Caco-2 (cell line): ENCODE measurements at places on chromosomes 5 and 9.

GRCh38 chr5:179270581-179271427 is 74.5 kb downstream of the ADAMTS2 start:
- H3K36me3 ChIP-seq, result no peaks in the 10 kb centered on the region
- peak; percentile 26 for DNase-seq
- H3K4me3 ChIP-seq, result no peak overlapping the region
- H3K4me1 ChIP-seq, result no peaks in the 10 kb centered on the region
- no peaks in the 10 kb centered on the region for H3K27me3 ChIP-seq
- no peak overlapping the region for H3K27ac ChIP-seq

GRCh38 chr5:124739634-124740025 is 6.8 kb downstream of the ZNF608 start:
- no peaks in the 10 kb centered on the region; the same call in 1 of the 2 replicates for H3K36me3 ChIP-seq
- no peak for DNase-seq
- peak overlapping the region; percentile 21 for H3K27ac ChIP-seq
- H3K27me3 ChIP-seq, result no peaks in the 10 kb centered on the region
- no peak overlapping the region for H3K4me3 ChIP-seq

GRCh38 chr5:119293516-119293829 is 62.3 kb upstream of the TNFAIP8 start:
- no peak overlapping the region for H3K4me3 ChIP-seq
- H3K27ac ChIP-seq, result no peak overlapping the region
- H3K36me3 ChIP-seq, result no peaks in the 10 kb centered on the region; the same call in 1 of the 2 replicates
- H3K4me1 ChIP-seq, result peaks cover 31% of the 10 kb centered on the region

DNA sequence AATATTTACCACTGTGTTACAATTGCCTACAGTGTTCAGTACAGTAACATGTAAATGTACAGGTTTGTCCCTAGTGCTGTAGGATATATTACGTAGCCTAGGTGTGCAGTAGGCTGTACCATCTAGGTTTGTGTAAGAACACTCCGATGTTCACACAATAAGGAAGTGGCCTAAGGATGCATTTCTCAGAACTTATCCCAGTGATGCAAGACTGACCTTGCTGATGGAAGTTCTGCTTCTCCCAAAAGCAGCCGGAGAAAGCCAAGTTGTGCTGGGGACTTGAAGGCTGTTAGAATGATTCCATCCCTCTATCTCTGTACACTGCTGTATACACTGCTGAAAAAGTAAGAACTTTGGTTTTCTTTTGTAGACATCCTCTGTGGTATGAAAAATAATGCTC is 21.6 kb downstream of the NEUROG1 start:
- H3K27me3 ChIP-seq, result no peaks in the 10 kb centered on the region; the same call in 1 of the 2 replicates
- H3K36me3 ChIP-seq, result no peaks in the 10 kb centered on the region
- DNase-seq, result no peak
- no peak overlapping the region for H3K4me3 ChIP-seq
- H3K4me1 ChIP-seq, result no peaks in the 10 kb centered on the region

DNA sequence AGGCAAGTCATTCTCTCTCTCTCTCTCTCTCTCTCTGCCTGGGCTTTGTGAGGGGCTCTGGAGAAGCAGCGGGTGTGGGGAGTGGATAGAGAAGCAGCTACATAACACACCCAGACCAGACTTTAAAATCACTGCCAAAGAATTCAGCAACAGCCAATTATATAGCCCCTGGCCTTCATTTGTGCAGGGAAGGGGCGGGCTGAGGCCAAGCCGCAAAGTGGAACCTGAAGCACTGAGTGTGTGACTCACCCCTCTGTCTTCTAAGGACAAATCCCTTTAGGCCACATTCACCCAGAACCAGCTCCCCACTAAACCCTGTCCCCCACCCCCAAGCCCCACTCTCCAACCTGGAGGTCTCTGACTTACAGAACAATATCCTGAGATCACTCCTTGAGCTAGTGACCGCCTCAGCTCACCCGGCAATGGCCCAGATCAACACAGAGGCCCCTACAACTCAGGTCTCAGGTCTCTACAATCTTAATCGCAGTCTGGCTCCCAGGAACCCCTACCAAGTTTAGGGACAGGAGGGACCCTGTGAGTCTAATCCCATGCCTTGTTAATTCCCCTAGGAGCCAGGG is 6.0 kb downstream of the B4GALT1 start:
- H3K4me3 ChIP-seq, result no peak overlapping the region
- DNase-seq, result peak; percentile 79
- H3K4me1 ChIP-seq, result peaks cover 88% of the 10 kb centered on the region
- peak overlapping the region; percentile 81 for H3K27ac ChIP-seq

DNA sequence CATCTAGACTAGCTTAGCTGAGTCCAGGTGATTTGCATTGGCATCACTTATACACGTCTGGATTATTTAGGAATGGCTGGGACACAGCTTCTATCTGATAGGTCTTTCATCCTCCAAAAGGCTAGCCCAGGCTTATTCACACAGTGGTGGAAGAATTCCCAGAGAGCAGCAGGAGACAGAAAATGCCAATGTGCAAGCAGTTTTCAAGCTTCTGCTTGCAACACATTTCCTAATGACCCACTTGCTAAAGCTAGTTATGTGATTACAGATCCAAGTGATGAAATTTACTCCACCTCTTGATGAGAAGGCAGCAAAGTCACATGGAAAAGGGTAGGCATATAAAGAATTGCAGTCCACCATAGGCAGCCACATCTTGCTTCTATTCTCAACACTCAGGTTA is 44.2 kb upstream of the MAST4 start:
- H3K4me3 ChIP-seq, result no peak overlapping the region
- H3K27ac ChIP-seq, result no peak overlapping the region
- H3K4me1 ChIP-seq, result no peaks in the 10 kb centered on the region
- DNase-seq, result no peak

DNA sequence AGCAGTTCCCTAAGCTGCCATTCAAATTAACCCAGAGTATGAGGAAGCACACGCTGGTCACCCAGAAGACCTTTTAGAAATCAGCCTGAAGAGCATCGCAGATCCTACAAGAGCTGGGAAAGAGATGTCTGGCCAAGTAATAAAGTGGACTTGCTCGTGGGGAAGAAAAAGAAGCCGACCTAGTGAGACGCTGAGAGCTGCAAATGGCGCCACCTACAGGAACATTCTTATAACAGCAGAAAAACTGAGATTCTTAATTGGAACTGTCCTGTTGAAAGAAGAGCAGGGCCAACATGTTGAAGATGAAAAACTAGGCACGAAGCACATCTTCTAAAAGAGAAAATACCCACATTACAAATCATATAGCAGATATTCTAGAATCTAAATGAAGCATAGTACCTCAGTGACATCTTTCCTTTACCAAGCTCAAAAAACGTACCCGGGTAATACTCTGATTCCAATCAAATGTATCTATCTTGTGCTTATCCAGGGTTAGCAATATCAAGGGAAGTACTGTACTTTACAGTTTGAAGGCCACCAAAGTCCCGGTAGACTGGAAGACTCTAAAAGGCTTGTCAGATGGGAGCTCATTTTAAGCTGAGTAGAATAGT is 3.9 kb upstream of the GNAQ start:
- H3K27me3 ChIP-seq, result no peaks in the 10 kb centered on the region
- no peaks in the 10 kb centered on the region for H3K36me3 ChIP-seq
- no peak overlapping the region for H3K27ac ChIP-seq
- peak; percentile 24 for DNase-seq
- H3K4me3 ChIP-seq, result no peak overlapping the region

- no peak overlapping the region for H3K4me3 ChIP-seq
- no peaks in the 10 kb centered on the region for H3K36me3 ChIP-seq
- H3K4me1 ChIP-seq, result no peaks in the 10 kb centered on the region
- DNase-seq, result no peak
- H3K27me3 ChIP-seq, result no peaks in the 10 kb centered on the region
- no peak overlapping the region for H3K27ac ChIP-seq
Measured at GRCh38 chr5:92944337-92944736, 636.7 kb downstream of the NR2F1-AS1 start.

DNA sequence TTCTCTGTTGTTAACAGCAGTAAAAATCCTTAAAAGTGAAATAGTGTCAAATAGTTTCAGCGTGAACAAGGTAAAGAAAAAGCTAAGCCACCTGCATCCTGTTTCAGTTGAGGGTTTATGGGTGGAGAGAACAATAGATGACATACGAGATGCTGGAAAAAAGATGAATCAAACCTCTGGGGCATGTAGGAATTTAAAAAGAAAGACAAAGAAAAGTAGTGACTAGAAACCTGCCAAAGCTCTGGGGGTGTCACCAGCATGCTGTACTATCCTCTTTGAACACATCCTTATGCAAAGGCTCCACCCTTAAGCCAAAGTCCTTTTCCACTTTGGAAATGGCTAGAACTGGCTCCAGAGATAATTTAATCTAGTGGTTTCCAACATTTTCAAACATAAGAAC is 22.2 kb downstream of the SCAI start:
- no peak for DNase-seq
- no peaks in the 10 kb centered on the region for H3K36me3 ChIP-seq
- H3K4me3 ChIP-seq, result no peak overlapping the region
- no peaks in the 10 kb centered on the region for H3K27me3 ChIP-seq
- no peaks in the 10 kb centered on the region for H3K4me1 ChIP-seq

GRCh38 chr5:144247131-144247530 is 76.5 kb downstream of the KCTD16 start:
- no peaks in the 10 kb centered on the region for H3K27me3 ChIP-seq
- DNase-seq, result no peak
- no peak overlapping the region for H3K4me3 ChIP-seq
- no peak overlapping the region for H3K27ac ChIP-seq
- no peaks in the 10 kb centered on the region for H3K36me3 ChIP-seq

DNA sequence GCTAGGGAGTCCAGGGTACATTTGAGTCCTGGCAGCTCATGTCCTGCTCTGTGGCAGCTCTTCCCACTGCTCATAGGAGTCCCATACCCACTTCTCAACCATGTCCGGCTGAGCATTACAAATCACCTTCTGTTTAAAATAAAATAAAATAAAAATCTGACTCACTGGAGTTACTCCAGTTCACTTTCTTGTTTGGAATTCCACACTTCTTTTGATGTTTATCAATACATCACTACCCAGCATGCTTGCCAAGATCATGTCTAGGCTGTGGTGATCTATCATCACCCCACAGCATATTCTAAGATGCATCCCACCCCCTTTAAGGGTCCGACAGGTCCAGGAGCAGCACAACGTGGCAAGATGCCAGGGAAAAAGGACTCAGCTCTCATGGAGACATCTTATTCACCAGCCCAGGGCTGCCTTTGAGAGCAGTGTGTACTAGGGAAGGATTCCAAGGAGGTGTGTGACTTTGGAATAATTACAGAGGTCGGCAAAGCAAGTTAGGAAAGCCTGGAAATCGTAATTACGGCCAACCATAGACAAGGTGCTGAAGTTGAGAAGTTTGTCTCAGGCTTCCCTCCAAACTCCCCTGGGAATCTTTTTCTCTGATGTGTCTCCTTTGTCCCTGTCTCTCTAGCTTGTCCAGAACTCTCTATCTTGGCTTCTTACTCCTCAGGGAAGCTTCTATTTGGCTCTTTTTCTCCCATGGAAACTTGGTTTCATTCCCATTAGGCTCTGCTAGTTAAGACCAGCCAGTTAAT is 111.4 kb upstream of the SLC1A3 start:
- no peaks in the 10 kb centered on the region for H3K27me3 ChIP-seq
- H3K4me3 ChIP-seq, result no peak overlapping the region
- H3K4me1 ChIP-seq, result peaks cover 9% of the 10 kb centered on the region; the same call in 1 of the 2 replicates
- no peak for DNase-seq
- H3K36me3 ChIP-seq, result no peaks in the 10 kb centered on the region
- H3K27ac ChIP-seq, result no peak overlapping the region

DNA sequence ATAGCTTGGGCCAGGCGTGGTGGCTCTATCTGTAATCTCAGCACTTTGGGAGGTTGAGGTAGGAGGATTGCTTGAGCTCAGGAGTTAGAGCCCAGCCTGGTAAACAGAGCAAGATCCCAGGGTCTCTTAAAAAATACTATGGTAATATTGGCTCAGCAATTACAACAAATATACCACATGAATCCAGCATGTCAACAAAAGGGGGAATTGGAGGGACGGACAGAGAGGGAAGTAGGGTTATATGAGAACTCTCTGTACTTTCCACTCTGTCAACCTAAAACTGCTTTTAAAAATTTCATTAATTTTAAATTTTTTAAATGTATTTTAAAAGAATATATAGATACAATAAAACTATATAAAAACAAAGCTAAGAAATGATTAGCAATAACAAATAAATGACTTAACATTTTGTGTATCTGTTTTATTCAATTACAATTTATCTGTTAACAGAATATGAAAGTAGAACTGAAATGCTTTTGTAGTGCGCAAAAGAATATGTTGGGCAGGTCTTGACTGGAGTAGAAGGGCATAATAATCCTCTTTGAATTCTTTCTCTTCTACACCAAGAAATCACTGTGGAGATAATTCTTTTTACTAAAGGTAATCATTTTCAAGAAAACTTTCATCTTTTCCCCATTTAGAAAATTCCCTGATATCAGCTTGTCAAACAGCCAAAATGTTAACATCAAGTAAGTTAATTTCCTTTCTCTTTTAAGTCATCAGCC is 12.9 kb upstream of the CDC42SE2 start:
- no peak overlapping the region for H3K4me3 ChIP-seq
- no peaks in the 10 kb centered on the region for H3K36me3 ChIP-seq
- H3K27me3 ChIP-seq, result no peaks in the 10 kb centered on the region

DNA sequence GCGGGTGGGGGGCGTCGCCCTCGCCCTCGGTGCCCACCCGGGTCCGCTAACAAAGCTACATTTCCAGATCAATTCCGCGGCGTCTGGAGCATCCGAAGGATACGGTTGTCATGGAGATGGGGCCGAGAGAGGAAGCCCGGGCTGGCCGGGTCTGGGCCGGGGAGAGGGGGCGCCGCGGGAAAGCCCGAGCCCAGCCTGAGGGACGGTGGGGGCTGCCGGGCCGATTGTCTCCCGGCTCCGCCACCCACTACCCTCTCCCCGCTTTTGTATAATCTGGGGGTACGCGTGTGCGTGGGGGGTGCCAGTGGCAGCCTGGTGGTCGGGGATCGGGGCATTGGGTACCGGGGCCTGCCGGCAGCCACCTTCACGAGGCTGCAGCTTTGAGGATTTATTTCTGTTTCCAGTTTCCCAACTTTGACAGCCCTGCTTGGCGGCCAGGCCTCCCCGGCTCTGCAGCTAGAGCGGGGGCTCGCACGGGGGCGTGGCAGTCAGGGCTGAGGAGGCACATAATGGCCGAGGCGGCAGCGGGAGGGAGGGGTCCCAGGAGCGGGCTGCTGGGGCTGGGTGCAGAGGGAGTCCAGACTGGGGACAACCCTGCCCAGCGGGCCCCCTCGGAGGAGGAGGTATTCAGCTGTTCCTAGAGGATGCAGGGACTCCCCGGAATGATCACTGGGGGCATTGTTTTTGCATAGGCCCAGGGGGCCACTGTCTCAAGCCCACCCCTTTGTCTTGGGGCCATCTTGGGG is 626 bp downstream of the PSD2 start:
- no peaks in the 10 kb centered on the region for H3K36me3 ChIP-seq
- H3K4me3 ChIP-seq, result no peak overlapping the region; the same call in 1 of the 2 replicates
- H3K27me3 ChIP-seq, result peaks cover 10% of the 10 kb centered on the region
- DNase-seq, result no peak
- H3K27ac ChIP-seq, result no peak overlapping the region
- H3K4me1 ChIP-seq, result no peaks in the 10 kb centered on the region

- peaks cover 17% of the 10 kb centered on the region for H3K4me1 ChIP-seq
- no peak overlapping the region for H3K4me3 ChIP-seq
- H3K36me3 ChIP-seq, result no peaks in the 10 kb centered on the region
- H3K27me3 ChIP-seq, result no peaks in the 10 kb centered on the region
- H3K27ac ChIP-seq, result no peak overlapping the region
Measured at GRCh38 chr9:37408933-37409710, 13.4 kb upstream of the GRHPR start.
